ENCODE measurements at places on chromosomes 16 and 17.
A peak's percentile ranks its signal among the peaks of the same experiment; 100 is the strongest.

- H3K36me3 ChIP-seq, result no peaks in the 10 kb centered on the region
- DNase-seq, result no peak
- H3K27ac ChIP-seq, result no peak overlapping the region
- H3K4me1 ChIP-seq, result no peaks in the 10 kb centered on the region
Observed at GRCh38 chr17:12815642-12816141, 26.4 kb downstream of the ARHGAP44 start.

DNA sequence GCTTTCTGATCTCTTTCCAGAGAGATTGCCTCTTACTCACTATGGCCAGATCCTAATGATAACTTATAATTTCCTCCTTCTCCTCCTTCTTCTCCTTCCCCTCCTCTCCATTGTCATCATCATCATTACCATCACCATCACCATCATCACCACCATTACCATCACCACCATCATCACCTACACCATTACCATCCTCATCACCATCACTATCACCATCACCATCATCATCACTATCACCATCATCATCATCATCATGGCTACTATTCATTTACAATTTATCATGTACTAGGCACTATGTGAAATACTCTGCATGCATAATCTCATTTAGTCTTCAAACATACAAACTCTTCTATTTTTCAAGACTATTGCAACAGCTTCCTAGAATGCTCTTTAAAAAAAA is 540.9 kb upstream of the C16orf82 start:
- no peak for DNase-seq
- H3K36me3 ChIP-seq, result no peaks in the 10 kb centered on the region
- no peaks in the 10 kb centered on the region for H3K4me1 ChIP-seq
- no peak overlapping the region for H3K27ac ChIP-seq

DNA sequence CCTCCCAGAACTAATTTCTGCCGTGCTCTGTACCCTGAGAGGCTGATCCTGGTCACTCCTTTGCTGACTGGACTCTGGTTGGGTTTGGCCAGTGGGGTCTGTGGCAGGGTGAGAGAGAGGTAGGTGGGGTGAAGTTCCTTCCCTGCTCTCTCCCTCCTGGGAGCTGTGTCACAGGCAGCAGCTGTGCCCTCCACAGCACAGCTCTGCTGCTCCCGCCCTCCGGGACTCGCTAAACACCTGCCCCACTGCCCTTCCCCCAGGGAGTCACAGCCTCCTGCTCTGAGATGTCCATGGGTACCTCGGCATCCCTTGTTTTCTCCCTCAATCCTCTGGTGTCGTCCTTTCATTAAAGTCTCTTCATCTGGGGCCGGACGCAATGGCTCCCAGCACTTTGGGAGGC is 66.4 kb downstream of the SRCIN1 start:
- H3K36me3 ChIP-seq, result no peaks in the 10 kb centered on the region
- no peak for DNase-seq
- H3K27ac ChIP-seq, result no peak overlapping the region
- H3K4me1 ChIP-seq, result no peaks in the 10 kb centered on the region

- no peaks in the 10 kb centered on the region for H3K36me3 ChIP-seq
- H3K4me1 ChIP-seq, result no peaks in the 10 kb centered on the region
- no peak for DNase-seq
- no peak overlapping the region for H3K27ac ChIP-seq
Observed at GRCh38 chr16:19380328-19380727, 37.4 kb upstream of the TMC5 start.

GRCh38 chr16:89550421-89551007 is 10.0 kb upstream of the RPL13 start:
- no peak overlapping the region for H3K4me3 ChIP-seq
- H3K27me3 ChIP-seq, result no peaks in the 10 kb centered on the region
- peaks cover 97% of the 10 kb centered on the region for H3K36me3 ChIP-seq

DNA sequence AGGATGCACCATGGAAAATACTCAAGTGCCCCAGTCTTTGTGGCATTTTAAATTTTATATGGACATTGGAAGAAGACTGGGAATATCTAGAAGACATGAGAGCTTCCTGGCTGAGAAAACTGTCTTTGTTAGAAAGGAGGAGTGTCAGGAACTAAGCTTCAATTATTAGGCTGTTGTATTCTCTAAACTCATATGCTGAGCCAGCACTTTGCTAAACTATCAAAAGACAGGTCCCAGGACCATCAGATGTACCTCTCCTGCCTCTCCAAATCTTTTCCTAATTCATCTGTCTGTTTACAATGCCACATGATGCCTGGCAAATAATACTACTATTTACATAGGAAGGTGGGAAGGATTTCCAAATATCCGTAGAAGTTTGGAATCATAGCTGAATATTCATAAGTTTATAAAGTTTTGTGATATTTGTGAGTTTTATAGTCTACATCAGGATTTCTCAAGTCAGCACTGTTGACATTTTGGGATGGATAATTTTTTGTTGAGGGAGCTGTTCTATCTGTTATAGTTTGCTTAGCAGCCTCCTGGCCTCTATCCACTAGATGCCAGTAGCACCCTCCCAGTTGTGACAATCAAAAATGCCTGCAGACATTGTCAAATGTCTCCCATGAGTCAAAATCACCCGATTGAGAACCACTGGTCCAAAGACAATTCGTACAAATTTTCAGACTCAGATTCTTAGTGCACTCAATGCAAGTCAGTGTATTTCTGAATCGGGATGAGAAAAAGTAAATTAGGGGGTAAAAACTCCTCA is 61.2 kb upstream of the NETO2 start:
- no peaks in the 10 kb centered on the region for H3K27me3 ChIP-seq
- H3K36me3 ChIP-seq, result no peaks in the 10 kb centered on the region
- no peak for DNase-seq
- no peaks in the 10 kb centered on the region for H3K4me1 ChIP-seq

DNA sequence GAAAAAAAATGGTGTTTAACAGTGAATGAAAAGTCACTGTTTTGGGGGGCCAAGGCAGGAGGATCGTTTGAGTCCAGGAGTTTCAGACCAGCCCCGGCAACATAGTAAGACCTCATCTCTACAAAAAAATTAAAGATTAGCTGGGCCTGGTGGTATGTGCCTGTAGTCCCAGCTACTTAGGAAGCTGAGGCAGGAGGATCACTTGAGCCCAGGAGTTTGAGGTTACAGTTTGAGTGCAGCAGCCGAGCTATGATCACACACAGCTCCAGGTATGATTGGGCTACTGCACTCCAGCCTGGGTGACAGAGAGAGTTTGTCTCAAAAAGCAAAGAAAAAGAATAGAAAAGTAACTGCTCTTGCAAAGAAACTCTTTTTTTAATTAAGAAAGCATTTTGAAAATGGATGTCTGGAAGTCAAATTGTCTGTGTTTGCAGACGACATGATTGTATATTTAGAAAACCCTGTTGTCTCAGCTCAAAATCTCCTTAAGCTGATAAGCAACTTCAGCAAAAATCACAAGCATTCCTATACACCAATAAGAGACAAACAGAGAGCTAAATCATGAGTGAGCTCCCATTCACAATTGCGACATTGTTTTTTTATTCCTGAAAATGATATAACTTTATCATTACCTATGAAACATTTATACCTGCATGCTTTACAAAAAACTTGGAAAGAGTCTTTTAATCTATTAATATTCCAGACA is 20.5 kb upstream of the CPD start:
- no peak for DNase-seq
- H3K4me1 ChIP-seq, result no peaks in the 10 kb centered on the region
- no peaks in the 10 kb centered on the region for H3K27me3 ChIP-seq

DNA sequence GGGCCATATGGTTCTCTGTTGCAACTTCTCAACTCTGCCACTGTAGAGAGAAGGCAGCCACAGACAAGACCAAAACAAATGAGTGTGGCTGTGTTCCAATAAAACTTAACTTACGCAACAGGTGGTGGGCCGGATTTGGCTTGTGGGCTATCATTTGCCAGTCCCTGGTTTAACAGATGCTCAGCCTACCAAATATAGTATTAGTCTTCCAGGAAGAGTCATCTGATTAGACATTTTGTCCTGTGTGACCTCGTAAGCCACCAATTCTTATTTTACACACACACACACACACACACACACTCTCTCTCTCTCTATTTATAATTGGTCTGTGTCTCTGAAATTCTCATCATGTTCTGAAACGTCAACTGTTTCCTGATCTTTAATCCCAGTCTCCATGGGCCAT is 245.9 kb downstream of the XYLT1 start:
- H3K27ac ChIP-seq, result peak overlapping the region; percentile 47
- no peak overlapping the region for H3K4me3 ChIP-seq
- no peaks in the 10 kb centered on the region for H3K27me3 ChIP-seq
- DNase-seq, result peak; percentile 64
- no peaks in the 10 kb centered on the region for H3K36me3 ChIP-seq

- H3K36me3 ChIP-seq, result peaks cover 11% of the 10 kb centered on the region
- no peaks in the 10 kb centered on the region for H3K27me3 ChIP-seq
- H3K4me3 ChIP-seq, result peak within 1 kb of the TSS; percentile 49
- peak within 1 kb of the TSS; percentile 95 for H3K27ac ChIP-seq
- peak; percentile 43 for DNase-seq
Observed at GRCh38 chr17:6755731-6756184, at the start of gene XAF1. Gene XAF1 (plus strand): TSS chr17:6756046. CDS start chr17:6756079, 33 bp downstream.

- H3K4me1 ChIP-seq, result no peaks in the 10 kb centered on the region
- no peak for DNase-seq
- H3K27me3 ChIP-seq, result no peaks in the 10 kb centered on the region
- no peak overlapping the region for H3K4me3 ChIP-seq
- no peaks in the 10 kb centered on the region for H3K36me3 ChIP-seq
- H3K27ac ChIP-seq, result no peak overlapping the region
Observed at GRCh38 chr17:73013301-73013700, 79.2 kb downstream of the SLC39A11 start.

DNA sequence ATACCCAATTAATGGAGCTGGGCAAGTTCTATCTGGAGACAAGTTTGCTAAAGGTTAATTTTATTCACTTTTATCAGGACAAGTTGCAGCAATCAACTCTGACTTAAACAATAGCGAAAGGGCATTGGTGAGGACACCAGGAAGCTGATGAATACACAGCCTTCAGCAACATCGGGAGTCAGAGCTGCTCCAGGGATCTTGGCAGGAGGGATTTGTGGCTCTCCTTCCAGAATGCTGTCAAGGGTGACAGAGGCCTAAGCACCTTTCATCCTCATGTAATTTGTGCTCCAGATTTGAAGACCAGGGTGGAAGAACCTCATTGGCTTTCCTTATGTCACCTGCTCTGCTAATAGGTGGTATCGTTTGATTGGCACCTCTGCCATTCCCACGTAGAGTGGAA is 485.6 kb downstream of the NPIPA7 start:
- DNase-seq, result no peak
- H3K4me1 ChIP-seq, result peaks cover 5% of the 10 kb centered on the region
- peak overlapping the region; percentile 49 for H3K27ac ChIP-seq
- no peaks in the 10 kb centered on the region for H3K36me3 ChIP-seq

DNA sequence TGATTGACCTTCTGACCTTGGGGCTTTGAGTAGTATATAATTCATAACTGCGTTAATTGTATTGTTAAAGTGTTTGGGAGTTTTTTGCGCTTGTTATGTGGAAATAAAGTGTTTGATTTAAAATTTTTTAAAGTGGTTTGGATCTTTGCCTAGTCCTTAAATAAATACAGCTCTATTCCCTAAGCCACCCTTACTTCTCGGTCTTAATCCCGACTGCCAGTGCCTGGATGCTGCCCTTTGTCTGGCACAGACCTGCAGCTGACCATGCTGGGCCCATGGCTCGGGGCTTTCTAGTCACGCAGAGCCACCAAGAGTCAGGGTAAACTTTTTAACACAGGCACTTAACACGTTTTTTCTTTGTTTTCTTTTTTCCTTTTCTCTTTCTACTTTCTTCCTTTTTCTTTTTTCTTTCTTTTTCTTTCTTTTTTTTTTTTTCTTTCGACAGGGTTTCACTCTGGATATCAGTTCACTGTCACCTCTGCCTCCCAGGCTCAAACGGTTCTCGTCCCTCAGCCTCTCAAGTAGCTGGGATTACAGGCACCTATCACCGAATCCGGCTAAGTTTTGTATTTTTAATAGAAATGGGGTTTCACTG is 19.6 kb upstream of the SLC5A11 start:
- no peak for DNase-seq
- peak overlapping the region; percentile 32 for H3K27ac ChIP-seq
- no peak overlapping the region for H3K4me3 ChIP-seq
- peaks cover 84% of the 10 kb centered on the region for H3K36me3 ChIP-seq
- H3K27me3 ChIP-seq, result no peaks in the 10 kb centered on the region
- no peaks in the 10 kb centered on the region for H3K4me1 ChIP-seq

GRCh38 chr16:22312897-22313781 is 15.9 kb downstream of the POLR3E start:
- no peak for DNase-seq
- H3K4me1 ChIP-seq, result no peaks in the 10 kb centered on the region
- no peak overlapping the region for H3K27ac ChIP-seq
- no peaks in the 10 kb centered on the region for H3K27me3 ChIP-seq

DNA sequence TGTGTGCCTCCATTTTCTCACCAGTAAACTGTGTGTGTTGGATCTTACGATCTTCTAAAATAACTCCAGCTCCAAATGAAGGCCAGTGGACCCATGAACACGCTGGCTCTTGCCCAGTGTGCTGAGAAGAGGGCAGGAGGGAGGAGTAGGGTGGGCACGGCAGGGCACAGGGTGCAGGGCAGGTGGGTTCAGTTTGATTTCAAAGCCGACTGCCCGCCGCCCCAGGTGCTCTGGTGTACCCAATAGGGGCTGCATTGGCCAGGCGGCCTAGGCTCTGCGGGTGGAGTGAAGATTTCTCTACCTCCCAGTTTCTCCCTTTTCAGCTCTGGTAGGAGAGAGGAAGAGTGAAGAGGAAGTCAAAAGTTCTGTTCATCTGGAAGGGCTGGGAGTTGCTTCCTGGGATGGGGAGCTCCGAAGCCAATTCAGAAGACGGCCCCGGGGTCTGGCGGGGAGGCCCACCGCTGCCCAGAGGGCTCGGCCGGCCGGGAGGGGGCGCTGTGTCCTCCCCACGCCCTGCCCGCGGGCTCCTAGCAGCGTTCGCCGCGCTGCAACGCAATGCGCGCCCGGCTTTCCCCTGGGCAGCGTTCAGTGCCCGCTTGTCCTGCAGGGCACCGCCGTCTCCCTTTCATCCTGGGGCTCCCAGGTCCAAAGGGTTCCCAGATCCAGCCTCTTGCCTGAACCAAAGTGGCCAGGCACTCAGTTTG is 1.1 kb upstream of the CRHR1 start:
- H3K4me1 ChIP-seq, result peaks cover 27% of the 10 kb centered on the region
- H3K36me3 ChIP-seq, result no peaks in the 10 kb centered on the region
- H3K27ac ChIP-seq, result no peak overlapping the region
- H3K4me3 ChIP-seq, result peak overlapping the region; percentile 54
- H3K27me3 ChIP-seq, result peaks cover 26% of the 10 kb centered on the region

- H3K4me1 ChIP-seq, result no peaks in the 10 kb centered on the region
- H3K27me3 ChIP-seq, result no peaks in the 10 kb centered on the region
- H3K36me3 ChIP-seq, result no peaks in the 10 kb centered on the region
Observed at GRCh38 chr17:6903326-6903900, 71.9 kb upstream of the TEKT1 start.
